D721Med (cell line): ENCODE measurements at places on chromosomes 6 and 20.

- no peak for DNase-seq
Measured at GRCh38 chr6:56144538-56145324, 102.6 kb downstream of the COL21A1 start.

DNA sequence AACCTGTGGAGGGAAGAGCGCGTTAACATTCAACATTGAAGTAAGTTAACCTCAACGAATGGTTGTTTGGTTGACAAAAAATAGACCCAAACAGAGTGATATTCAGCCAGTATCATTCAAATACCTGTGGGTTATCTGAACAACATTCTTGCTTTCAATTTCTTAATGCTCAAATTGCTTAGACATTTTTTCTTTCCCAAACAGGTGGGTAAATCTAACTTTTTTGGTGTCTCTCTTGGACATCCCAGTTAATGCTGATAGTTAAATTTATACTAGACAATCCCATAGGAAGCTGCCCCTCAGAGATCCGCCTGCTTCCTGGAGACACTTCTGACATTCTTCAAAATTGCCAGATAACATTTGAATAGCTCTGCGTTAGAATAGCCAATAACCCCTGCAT lies 14.1 kb upstream of the PFDN4 start:
- no peak for DNase-seq

- no peak for DNase-seq
Measured at GRCh38 chr6:137001299-137001976, 43.3 kb downstream of the IL20RA start.

DNA sequence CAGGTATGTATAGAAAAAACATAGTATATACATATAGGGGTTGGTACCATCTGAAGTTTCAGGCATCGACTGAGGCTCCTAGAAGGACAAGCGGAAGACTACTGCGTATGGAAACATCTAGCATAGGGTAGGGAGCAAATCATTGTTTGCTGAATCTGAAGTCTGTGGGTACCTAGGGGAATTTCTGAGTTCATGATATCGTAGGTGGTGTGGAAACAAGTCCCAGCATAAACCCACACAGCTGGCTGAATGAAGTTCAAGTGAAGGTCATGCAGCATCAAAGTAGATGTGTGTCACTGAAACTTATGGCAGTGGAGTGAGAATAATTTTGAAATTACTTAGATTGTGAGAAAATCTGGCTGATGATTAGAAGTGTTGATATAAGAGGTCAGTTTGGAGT lies 39.4 kb downstream of the MAP7 start:
- no peak for DNase-seq

GRCh38 chr6:27874016-27874415 lies 38.2 kb downstream of the OR2B2 start:
- no peak for DNase-seq

DNA sequence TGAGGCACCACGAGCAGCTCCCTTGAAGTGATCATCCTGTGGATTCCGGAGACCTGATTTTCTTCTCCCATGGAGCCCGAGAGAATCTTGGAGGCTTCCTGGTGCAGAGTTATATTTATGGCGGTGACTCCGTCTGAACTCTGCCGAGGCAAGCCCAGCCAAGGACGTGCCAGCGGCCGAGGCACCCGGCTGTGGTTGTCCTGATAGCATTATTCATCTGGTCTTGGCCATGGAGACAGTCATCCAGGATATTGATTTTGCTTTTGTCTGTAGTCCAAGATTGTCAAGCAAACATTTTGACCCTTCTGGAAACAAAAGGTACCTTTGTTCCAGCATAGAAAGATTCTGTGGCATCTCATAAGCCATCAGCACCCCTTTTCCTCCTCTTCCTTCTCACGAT lies 163.3 kb downstream of the SCML4 start:
- no peak for DNase-seq

DNA sequence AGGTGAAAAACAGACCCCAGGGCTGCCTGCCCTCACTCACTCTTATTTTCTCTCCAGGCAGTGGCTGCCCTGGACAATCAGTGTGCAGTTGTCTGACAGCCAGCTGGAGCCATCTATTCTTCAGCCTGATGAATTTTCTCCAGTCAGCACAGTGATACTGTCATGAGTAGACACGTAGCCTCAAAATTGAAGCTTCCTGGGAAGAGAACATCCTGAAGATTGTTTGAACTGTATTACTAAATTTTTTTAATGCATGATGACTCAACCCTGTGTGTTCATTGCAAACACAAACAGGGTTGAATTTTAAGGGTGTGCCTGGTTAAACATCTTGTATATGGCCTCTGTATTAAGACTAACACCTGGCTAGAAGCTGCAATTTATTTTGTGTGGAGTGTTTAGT lies 49.8 kb upstream of the STXBP5 start:
- DNase-seq, result no peak

DNA sequence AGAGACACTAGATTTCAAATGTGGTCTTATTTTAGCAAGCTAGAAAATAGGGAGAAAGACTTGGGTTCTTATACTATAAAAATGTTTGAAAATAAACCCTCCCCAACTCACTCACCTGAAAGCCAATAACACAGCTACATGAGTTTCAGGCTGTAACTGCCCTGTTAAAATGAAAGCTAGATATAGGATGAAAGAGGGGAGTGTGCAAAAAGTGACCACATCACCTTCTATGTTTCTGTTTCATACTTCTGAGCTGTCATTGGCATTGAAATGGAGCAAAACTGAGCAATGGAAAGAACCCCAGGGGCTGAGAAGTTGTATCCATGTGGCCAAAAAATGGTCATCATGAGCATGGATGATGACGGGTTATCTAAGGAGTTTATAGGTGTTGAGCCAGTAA lies 148.1 kb upstream of the TENT5A start:
- no peak for DNase-seq

GRCh38 chr6:155340464-155341129 lies 26.3 kb upstream of the TFB1M start:
- DNase-seq, result no peak

DNA sequence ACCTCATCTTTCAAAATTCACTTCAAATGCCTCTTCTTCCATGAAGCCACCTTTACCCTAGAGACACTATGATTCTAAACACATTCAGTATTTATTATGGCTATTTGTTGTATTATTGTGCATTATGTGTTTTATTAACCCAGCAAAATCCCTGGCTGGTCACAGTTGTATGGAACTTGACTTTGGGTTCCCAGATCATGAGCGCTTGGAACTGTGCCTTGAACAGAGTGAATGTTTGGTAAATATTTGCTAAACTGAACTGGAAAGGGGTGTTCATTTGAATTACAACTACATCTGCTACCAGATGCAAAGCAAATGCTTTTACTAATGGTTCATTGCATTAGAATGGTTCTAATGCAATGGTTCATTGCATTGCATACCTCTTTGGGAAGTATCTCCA lies 259.8 kb downstream of the PKHD1 start:
- DNase-seq, result no peak

- no peak for DNase-seq
Measured at GRCh38 chr6:7328243-7328642, 15.2 kb upstream of the SSR1 start.

DNA sequence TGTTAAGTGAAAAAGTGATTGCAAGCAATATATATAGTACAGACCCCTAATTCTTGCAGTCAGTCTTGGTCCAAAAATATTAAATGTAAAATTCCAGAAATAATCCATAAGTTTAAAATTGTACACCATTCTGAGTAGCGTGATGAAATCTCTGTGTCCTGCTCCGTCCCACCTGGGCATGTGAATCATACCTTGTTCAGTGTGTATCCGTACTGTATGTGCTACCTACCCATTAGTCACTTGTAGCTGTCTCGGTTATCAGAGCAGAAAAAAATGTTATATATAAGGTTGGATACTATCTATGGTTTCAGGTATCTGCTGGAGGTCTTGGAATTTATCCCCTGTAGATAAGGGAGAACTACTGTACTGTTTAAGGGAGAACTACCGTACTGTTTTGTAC lies 16.3 kb downstream of the IRAK1BP1 start:
- DNase-seq, result no peak

DNA sequence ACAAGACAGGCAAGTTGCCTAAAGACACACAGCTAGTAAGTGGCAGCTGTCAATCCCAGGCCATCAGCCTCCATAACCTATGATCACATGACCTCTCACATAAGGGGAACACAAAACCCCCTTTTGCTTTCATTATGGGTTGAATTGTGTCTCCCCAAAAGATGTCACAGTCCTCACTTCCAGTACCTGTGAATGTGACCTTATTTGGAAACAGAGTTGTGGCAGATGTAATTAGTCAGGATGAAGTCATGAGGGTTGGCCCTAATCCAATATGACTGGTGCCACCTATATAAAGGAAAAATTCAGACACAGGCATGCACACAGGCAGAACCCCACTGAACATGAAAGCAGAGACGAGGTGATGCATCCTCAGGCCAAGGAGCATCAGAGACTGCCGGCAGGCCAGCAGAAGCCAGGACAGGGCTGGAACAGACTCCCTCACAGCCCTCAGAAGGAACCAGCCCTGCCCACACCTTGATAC lies 33.6 kb downstream of the GFOD1 start:
- no peak for DNase-seq

GRCh38 chr6:25816252-25816651 lies 15.6 kb downstream of the SLC17A1 start:
- DNase-seq, result no peak

DNA sequence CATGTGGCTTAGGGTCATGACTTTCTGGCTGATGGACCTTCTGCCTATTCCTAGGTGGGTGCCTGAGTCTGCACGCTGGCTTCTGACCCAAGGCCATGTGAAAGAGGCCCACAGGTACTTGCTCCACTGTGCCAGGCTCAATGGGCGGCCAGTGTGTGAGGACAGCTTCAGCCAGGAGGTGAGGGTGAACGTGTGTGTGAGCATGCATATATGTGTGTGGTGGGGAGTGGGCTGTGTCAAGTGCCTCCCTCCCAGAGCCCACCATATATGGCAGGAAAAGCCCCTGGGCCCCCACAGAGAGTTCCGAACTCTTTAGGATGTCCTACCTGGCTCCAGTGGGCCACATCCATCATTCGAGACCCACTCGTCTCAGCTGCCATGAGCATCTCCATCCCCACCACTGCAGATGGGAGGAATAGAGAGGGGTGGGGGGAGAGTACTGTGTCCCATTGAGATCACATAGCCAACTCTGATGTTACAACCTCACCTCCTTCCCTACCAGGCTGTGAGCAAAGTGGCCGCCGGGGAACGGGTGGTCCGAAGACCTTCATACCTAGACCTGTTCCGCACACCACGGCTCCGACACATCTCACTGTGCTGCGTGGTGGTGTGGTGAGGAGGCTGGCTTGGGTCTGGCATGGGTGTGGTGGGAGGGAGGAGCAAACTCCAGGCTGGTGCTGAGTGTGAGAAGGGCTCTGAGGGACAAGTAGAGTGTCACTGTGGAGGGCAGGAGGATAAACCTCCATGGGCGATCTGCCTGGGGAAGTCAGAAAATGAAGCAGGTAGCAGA lies 3.2 kb downstream of the SLC22A7 start:
- DNase-seq, result no peak

DNA sequence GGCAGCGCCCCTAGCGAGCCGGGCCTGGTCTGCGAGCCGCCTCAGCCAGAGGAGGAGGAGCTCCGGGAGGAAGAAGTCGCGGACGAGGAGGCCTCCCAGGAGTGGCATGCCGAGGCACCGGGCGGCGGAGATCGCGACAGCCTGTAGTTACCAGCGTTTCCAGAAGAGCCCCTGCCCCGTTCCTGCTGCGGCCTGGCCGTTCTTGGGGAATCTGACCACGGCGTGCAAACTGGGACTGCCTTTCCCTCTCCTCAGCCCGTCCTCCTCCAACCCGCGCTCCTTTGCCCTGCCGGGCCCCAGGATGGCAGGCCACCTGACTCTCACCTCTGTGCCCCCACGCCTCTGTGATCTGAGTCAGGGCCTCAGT lies 802 bp downstream of the HDGFL1 start:
- DNase-seq, result no peak

DNA sequence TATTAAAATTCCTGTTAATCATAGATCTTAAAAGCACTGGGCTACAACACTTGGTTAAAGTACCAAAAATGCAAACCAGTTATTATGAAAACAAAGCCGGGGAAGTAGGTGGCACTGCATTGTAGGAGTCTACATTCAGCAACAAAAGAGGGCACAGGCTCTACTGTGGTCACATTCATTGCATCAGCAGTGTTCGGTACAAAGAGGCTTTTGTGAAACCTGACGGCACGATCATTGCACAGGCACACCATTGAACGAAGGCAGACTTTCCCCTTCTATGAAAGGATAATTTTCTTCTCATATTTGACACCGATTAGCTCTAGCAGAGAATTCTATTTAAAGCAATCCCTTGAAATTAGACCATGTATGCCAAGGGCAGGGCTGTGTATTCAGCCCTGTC lies 44.6 kb upstream of the AGPAT4 start:
- no peak for DNase-seq

- no peak for DNase-seq
Measured at GRCh38 chr20:40575851-40576250, 113.2 kb downstream of the MAFB start.

DNA sequence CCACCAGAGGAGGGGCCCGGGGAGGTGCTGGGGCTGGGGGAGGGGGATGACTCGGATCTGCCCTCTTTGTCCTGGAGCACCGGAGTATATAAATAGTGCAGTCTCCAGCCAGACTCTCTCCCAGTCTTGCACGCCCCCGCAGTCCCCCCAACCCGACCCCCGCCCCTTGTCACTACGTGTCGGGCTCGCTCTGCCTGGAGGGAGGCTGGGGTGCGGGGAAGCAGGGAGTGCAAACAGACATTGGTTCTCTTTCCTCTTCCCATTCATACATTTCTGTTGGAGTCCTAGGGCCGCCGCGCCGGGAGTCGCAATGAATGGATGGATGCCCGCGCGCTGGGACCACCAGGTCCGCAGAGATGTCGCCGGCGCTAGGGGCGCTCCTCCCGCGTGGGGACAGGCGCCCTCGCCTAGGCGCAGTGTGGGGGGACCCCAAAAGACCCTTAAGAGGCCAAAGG lies 179.3 kb downstream of the TBXT start:
- no peak for DNase-seq

- DNase-seq, result no peak
Measured at GRCh38 chr6:97726378-97726777, 443.4 kb upstream of the MMS22L start.

DNA sequence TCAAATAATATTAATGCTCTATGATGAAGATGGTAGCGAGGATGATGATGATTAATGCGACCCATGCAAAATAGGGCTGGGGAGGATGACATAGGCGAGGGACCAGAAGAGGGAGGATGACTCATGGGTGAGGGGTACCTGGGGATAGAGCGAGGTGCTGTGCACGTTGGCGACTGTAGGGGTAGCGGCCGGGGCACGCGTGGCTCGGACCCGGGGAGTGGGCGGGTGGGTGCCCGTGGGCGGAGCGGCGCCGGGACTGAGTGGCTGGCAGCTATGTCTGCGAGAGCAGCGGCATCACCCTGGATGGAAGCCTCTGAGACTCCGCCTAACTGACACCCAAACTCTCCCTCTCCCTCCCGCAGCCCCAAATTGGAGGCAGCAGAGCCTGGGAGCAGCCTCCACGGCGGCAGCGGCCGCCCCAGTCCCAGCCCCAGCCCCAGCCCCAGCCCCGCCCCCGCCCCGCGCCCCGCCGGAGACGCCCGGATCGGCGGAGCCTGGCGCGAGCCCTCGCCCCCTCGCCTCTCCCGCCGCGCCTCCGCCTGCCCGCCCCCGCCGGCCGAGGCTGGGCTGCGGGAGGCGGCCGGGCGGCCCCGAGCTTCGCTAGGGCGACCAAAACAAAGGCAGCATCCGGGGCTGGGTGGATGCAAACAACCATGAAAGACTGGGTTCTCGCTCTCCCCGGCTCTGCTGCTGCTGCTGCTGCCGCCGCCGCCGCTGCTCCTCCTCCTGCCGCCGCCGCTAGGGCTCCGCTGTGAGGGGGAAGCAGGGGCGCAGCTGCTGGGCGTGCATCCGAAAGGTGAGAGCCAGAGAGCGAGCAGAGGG lies at the start of gene RIMS1:
RIMS1 (plus strand) TSS at position 367 of the 822 bp plus-strand sequence. CDS start 474 bp downstream, outside the sequence.
- DNase-seq, result no peak
